ENCODE measurements at places on chromosomes 11 and 22. TPM values are rescaled to one million over a fixed set of nuclear protein-coding genes. Genes with fewer than 3 reads are reported as not detected.

Gene MICAL2
- 12.8 TPM for total RNA-seq

Gene ISX
- total RNA-seq = not detected

Gene LMNTD2
- total RNA-seq = 10.3 TPM

Gene RAG2
- total RNA-seq = not detected

Gene CLTCL1
- 1.5 TPM for total RNA-seq

Gene NEAT1
- 223 TPM for total RNA-seq

- DNase-seq = no peak
These were observed 17.8 kb downstream of the C11orf71 start for GRCh38 chr11:114382509-114382908.

GRCh38 chr11:36711104-36711825 lies 113.2 kb upstream of the RAG2 start:
- DNase-seq = no peak

DNA sequence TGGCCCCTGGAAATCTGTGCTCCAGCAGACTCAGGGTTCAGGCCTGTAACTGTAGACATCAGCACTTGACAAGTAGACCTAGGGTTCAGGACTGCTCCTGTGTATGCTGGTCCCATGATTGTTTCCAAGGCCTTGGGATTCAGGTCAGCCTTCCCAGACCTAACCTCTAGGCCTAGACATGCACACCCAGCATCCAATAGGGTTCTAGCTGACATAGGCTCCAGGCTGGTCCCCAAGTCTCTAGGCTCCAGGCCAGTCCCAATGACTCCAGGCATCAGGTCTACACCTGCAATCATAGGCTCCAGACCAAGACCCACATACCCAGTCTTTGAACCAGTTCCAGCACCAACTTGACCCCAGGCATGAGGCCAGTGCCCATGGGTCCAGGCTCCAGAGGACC lies 166.2 kb upstream of the GRIA4 start:
- DNase-seq = no peak

GRCh38 chr11:126963603-126964363 lies 36.8 kb downstream of the KIRREL3 start:
- no peak for DNase-seq

DNA sequence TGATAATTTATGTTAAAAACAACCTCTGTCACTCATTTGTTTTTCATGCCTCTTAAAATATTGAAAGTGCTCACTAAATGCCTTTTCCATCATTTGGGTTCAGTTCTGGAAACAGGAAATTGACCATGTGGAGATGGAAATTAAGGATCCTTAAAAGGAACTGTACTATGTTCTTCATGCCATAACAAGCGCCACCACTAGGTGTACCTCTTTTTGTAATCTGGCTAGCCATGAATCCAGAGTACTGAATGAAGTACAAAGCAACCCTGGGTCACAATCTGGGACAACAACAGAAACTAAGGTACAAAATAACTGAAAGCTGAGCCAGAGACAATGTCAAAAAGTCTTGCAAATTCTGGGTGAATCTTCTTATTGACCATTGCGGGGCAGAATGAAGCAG lies 559.1 kb downstream of the FAM181B start:
- DNase-seq = no peak

- DNase-seq = no peak
These were observed 11.5 kb downstream of the PPME1 start for GRCh38 chr11:74182635-74183034.

DNA sequence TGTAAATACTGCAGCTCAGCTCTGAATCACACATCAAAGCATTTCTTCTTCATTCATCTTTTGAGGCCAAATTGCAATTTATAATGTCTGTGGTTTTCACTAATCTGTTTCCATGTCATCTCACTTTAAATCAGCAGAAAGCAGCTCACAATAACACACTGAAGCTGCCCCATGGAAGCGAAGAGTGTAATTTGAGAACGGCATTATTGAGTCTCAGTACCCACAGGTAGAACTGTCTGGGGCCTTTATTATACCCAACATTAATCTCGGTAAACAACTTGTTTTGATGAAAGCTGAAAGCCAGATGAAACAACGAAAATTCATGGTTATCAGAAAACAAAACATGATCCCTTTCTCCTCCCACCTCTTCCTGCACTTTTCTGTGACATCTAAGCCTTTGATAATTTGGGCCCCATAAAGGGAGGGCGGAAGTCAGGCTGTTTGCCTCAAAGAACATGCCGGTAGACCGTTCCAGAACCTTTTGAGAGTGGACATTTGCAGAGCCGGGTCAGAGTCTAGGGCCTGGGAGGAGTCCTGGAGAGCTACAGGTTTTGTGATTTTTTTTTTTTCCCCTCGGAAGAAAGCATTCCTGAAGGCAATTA lies 68.2 kb upstream of the SESN3 start:
- no peak for DNase-seq

- DNase-seq = no peak
These were observed 5.1 kb upstream of the BAIAP2L2 start for GRCh38 chr22:38115423-38116205.

DNA sequence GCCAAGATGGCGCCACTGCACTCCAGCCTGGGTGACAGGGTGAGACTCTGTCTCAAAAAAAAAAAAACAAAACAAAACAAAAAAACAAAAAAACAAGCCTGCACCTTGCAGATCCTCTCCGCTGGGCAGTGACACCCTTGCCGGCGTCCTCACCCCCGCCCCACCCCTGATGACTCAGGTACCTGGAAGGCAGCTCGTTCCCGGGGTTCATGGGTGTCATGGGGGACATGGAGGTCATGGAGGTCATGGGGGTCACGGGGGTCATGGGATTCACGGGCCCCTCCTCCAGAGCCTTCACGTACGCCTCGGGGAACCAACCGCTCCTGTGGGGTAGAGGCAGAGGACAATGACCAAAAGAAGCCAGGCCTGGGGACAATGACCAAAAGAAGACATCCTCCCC lies 3.0 kb upstream of the SLC16A8 start:
- DNase-seq = no peak

DNA sequence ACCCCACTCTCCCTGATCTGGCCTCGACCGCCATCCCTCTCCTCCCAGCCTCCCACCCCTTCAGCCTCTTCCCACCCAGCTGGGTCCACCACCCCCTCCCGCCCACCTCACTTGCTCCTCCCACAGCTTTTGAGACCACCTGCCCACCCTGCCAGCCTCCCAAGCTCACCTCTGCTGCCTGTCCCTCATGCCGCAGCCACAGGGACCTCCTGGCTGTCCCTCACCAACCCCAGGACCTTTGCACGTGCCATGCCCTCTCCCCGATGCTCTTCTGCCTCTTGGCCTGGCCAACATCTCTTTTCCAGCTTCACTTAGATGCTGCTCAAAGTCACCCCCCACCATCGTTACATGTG lies 6.5 kb downstream of the PNPLA5 start:
- DNase-seq = no peak

DNA sequence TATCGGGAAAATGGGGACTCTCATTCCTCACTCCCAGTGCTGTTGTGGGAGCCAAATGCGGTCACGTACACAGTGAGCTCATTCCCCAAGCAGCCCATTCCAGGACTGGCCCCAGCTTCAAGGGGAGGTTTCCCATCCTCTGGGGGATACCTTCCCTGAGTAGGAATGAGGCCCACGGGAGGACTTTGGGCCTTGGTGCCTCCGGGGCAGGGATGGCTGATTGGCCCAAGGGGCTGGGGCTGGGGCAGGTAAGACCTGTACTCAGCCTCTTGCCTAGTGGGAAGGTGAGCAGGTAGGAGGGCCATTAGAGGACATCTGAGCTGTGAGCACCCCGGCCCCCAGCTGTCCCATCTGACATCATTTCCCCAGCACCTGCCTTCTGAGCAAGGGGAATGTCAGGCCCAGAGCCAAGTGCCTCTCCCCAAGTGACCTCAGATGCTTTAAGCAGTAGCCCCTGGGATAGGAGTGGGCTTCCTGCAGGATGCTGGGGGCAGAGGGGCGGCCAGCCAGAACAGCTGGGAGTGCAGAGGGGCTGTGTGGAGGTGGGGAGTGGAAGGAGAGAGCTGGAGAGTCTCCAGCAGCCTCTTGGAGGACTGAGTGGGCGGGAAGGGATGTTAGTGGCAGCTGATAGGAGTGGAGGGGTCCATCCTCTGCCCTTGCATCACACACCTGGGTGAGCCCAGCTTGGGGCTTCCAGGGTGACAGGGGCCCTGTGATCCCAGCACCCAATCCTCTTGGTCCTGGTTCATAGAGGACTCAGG lies 58.4 kb downstream of the CD82 start:
- no peak for DNase-seq

- no peak for DNase-seq
These were observed 133.8 kb upstream of the PITPNB start for GRCh38 chr22:28052825-28053269.

- no peak for DNase-seq
These were observed 126.4 kb upstream of the E2F8 start for GRCh38 chr11:19366992-19367709.

DNA sequence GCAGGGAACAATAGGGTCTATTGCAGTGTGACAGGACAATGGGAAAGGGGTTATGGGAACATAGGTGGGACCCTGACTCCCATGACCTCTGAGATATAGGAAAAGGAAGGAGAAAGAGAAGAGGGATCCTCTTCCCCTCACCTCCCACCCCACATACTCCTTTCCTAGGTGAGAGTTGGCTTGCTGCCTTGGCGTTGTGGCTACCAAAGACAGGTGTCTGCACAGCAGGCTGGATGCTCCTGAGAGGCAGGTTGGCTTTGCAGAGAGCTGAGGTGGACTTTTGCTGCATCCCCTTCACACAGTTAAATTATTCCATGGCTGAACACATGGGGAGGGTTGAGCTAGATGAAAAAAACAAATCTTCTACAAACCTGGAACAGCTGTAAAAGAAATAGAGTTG lies 80.7 kb downstream of the SYT9 start:
- no peak for DNase-seq

DNA sequence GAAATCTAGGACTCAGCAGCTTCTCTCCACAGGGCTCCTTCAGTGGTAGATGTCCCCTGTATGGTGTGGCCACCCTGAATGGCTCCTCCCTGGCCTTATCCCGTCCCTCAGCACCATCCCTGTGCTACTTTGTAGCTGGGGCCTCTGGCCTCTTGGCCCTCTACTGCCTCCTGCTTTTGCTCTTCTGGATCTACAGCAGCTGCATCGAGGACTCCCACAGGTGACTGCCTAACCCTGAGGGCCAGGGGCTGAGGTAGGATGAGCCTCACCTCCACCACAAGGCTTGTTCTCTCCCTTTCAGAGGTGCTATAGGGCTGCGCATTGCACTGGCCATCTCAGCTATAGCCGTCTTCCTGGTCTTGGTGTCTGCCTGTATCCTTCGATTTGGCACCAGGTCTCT lies 1.8 kb downstream of the TMEM179B start:
- no peak for DNase-seq

- DNase-seq = no peak
These were observed 7.9 kb upstream of the OR56B4 start for GRCh38 chr11:6099577-6099976.

- DNase-seq = no peak
These were observed 57.1 kb downstream of the TRAF6 start for GRCh38 chr11:36452961-36453360.

DNA sequence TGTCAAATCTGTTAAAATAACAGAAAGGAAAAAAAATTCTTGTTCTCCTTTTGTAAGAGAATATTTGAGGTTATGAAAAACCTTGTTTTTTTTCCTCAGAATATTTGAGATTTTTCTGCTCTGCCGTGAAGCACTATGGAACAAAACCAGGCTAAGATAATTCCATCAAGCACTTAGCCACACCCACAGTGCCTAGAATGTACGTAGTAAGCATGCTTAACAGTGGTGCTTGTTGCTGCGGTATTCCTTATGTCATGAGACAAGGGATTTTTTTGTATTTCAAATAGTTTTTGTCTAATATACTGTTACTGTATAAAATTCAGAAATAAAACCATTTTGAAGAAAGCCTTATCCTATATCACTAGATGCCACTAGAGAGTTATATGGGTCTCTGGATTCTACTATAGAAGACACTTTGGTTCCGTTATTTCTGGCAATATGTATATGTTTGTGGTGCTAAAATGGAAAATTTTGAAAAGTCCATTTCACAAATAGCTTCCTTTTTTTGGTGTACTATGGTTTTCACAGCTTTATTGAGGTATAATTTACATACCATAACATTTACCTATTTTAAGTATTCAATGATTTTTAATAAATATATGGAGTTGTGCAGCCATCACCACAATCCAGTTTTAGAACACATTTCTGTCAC lies 23.7 kb downstream of the PDHX start:
- DNase-seq = no peak

GRCh38 chr22:30223303-30223702 lies 23.3 kb downstream of the LIF start:
- DNase-seq = no peak

- no peak for DNase-seq
These were observed 4.1 kb upstream of the STT3A start for GRCh38 chr11:125588505-125588904.

DNA sequence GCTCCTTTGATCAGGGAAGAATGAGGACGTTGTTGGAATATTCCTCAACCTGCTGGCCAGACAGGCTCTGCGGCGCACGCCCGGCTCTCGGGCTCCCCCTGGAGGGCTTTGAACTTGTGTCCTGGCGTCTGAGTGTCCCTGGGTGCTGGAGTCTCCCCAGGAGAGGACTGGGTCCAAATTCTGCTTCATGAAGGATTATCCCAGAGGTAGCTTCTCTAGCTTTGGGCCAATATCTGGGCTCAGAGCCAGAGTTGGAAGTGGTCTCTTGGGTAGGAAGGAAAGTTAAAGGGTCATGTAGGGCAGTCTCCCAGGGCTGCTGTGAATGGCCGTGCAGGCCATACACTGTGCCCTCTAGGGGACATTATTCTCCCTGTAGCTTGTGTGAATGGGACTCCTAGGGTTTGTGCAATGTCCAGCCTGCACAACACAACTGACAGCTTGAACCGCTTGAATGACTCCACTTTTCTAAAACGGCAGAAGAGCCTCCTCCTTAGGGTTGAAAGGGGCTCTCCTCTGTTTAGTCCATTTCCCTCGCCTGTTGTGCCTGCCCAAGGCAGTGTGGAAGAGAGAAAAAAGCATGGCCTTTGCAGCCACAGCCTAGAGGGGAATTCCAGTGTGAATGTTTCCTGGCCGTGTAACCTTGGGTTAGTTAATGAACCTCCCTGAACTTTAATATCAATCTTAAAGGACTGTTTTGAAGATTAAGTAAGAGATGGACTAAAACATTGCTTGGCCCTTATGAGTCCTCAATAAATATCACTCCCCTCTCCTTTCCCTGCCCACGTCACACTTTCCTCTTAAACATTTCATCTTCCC lies 111.2 kb upstream of the THY1 start:
- peak; percentile 28 for DNase-seq

DNA sequence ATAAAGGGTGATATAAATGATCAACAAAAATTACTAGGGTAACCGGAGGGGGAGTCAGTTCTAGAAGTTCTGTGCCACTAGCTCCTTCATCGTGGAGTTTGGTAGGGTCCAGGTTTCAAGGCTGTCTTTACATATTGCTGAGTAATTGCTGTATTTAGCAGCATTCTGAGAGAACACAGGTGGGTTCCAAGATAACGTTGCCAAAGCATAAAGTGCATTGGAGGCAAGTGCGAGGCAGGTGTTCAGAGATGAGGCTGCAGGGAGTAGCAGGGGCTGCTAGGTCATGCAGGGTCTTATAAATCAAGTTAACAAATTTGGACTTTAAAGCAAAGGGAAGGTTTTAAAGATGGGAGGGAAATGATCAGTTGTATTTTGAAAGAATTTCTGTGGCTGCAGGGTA lies 17.8 kb downstream of the SGSM3 start:
- DNase-seq = no peak
